Chondrocyte (in vitro differentiated cells): ENCODE measurements at places on chromosomes 7 and 10. TPM values are rescaled to one million over a fixed set of nuclear protein-coding genes. Genes with fewer than 3 reads are reported as not detected.

The VSTM2A gene
- total RNA-seq = not detected in 3 replicates

The LRIT1 gene
- total RNA-seq = not detected in 3 replicates

The USP6NL gene
- 11.7 to 12.3 TPM (median 12.3 TPM) in 3 replicates for total RNA-seq

The SPDYE8 gene
- total RNA-seq = not detected in 3 replicates

The PRSS37 gene
- total RNA-seq = not detected in 3 replicates

The DNAJC2 gene
- total RNA-seq = 17.6 to 26.9 TPM (median 18.3 TPM) in 3 replicates

The RELN gene
- total RNA-seq = 0.22 TPM in 1 of 3 replicates, not detected in the others

The GIMAP1 gene
- not detected in 3 replicates for total RNA-seq

The ZNF33B gene
- 6.6 to 12.4 TPM (median 10.5 TPM) in 3 replicates for total RNA-seq

The TIAL1 gene
- total RNA-seq = 128 to 132 TPM (median 128 TPM) in 3 replicates

The CDC14C gene
- not detected in 3 replicates for total RNA-seq

The BLNK gene
- total RNA-seq = not detected in 3 replicates

The HOXA10 gene
- total RNA-seq = 0.12 to 0.21 TPM in 2 of 3 replicates, not detected in the other

The CPN1 gene
- not detected in 3 replicates for total RNA-seq

The SKIDA1 gene
- 1.9 to 3.7 TPM (median 2.0 TPM) in 3 replicates for total RNA-seq

The HOXA4 gene
- total RNA-seq = 0.30 TPM in 1 of 3 replicates, not detected in the others

The FOXI2 gene
- not detected in 3 replicates for total RNA-seq

The MAT1A gene
- not detected in 3 replicates for total RNA-seq

The MET gene
- total RNA-seq = 22.0 to 25.1 TPM (median 23.6 TPM) in 3 replicates

The FAS gene
- total RNA-seq = 11.2 to 11.6 TPM (median 11.5 TPM) in 3 replicates

The HMX3 gene
- total RNA-seq = not detected in 3 replicates
